Fibroblast of villous mesenchyme (primary cell): ENCODE measurements at places on chromosomes 11 and 22. TPM values are rescaled to one million over a fixed set of nuclear protein-coding genes. Genes with fewer than 3 reads are reported as not detected.

DNA sequence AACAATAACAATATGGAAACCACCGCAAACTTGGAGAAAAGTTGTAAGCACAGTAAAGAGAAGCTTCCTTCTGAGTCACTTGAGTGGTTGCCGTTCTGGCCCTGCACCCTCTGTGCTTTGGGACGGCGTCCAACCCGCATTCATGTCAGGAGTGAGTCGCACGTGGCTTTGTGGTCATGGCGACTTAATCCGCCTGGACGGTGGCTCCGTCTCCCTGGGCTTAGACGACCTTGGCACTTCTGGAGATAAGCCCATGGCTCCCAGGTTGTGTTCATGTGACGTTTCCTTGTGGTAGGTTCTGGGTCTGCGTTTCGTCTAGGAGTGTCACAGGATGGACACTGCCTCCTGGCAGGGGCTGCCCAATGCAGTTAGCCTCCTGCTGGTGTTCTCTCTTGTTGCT, 40.5 kb downstream of the TPCN2 start:
- DNase-seq: peak; percentile 77

DNA sequence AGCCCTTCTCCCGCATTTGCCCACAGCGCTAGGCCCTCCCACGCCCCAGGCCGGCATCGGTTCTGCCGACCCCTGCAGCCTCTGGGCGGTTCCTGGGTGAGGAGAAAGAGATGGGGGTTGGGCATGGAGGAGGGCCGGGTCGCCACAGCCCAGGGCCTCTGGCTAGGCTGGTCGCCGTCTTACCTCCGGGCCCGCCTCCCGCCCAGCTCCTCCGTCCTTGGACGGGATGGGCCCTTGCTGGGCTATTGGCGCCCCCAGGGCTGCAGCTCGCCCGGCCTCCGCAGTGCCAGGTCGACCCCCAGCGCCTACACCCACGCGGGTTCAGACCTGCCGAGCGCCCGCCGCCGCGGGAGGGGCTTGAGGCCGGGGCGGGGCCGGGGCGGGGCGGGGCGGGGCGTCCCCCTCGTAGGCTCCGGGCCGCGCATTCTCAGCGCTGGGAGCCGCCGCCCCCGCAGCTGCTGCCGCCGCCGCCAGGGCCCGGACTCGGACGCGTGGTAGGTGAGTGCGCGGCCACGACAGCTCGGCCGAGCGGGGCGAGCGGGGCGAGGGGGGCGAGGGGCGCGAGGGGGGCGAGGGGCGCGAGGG, at the start of gene CD151:
Gene CD151 (plus strand): TSS at position 424 of the 585 bp plus-strand sequence. CDS start 3,118 bp downstream, outside the sequence.
- DNase-seq: peak; percentile 53

Gene APOL4
- total RNA-seq: not detected in 2 replicates

Gene MISFA
- total RNA-seq: under 0.01 and 0.32 TPM in 2 replicates

Gene HBE1
- total RNA-seq: 0.97 and 1.7 TPM in 2 replicates

DNA sequence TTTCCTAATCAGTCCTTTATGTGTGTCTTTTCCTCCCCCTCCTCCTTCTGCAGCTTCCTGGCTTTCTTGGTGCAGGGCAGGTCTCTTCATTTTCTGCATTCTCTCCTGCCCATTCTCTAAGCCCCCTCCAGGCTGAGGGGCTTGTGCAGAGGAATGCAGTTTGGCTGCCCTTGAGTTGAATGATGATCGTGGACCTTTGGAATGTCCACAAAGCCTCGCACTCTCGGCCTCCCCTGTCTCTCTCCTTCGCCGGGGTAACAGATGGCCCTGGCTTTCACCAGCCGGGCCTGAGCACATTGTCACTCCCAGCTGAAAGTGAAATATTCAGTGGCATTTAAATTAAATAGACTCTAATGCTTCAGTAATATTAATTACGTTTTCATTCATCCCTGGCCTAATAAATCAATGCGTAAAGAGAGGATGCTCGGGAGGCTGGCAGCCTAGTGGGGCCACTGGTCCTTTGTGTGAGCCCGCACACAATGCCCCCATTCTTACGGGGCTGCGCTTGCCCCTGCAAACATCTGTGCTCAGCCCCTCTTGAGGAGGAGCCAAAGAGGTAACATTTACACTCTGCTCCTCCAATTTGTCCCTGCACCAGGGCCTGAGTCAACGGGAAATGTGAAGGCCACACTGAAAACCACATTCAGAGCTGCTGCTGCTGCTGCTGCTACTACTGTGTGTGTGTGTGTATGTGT, 64.9 kb upstream of the PAX6 start:
- no peak for DNase-seq

DNA sequence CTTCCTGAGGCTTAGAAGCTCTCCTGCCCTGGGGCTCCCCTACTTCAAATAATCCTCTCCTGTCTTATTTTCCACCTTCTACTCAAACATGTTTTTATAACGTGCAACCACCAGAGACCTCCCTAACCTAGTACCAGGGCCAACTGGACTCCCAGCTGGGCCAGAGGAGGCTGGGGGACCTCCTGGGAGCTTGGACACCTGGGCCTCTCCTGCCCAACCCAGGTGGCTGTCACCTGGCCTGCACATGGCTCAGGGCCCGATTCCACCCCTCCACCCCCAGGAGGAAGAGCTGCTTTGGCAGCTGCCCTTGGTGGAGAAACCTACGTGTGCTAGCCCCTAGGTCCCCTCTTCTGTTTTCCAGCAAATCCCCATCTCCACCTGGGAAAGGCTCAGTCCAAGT, 105.2 kb downstream of the ABTB2 start:
- DNase-seq: no peak

DNA sequence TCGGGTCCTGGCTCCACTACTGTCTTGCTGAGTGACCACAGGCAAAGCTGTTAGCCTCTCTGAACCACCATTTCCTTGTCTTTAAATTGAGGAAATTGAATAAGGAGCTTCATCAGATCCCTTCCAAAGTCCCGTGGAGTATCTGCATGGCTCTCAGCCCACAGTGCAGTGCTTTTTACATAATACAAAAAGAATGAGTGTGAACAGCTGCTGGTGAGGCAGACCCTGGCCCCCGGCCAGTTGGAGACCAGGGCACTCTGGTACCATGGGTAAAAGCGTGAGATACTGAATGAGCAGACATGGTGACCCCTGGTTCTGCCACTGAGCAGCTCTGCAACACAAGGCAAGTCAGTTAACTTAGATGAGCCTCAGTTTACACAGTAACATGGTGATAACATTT, 86.8 kb downstream of the GALNT18 start:
- DNase-seq: no peak

GRCh38 chr22:17867160-17867785, 93.0 kb upstream of the BID start:
- DNase-seq: peak; percentile 42

DNA sequence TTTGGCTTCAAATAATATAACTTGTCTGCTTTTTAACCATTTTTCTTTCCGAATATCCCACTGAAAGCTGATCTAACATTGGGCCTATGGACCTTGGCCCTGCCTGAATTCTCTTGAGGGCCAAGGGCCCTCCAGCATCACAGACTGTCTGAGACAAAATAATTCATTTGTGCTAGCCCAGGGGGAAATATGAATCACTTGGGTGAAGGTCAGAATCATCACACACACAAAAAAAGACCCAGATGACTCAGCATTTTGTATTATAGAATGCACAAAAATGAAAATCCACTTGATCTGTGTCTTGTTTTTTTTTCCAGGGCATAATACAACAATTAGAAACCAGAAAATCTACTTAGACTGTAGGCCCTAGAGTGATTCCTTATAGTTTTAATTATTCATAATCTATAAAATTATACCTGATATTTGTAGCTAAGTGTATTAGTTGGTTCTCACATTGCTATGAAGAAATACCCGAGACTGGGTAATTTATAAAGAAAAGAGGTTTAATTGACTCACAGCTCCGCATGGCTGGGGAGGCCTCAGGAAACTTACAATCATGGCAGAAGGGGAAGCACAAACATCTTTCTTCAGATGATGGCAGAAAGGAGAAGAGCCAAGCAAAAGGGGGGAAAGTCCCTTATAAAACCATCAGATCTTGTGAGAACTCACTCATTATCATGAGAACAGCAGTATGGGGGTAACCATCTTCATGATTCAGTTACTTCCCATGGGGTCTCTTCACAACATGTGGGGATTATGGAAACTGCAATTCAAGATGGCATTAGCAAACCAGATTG, 15.6 kb upstream of the RDX start:
- DNase-seq: peak; percentile 58

- DNase-seq: no peak
Observed at GRCh38 chr22:20405931-20406685, 12.2 kb downstream of the ZNF74 start.

Gene MLC1
- total RNA-seq: under 0.01 TPM in 2 replicates

Gene TRIM29
- 0.86 and 1.3 TPM in 2 replicates for total RNA-seq

DNA sequence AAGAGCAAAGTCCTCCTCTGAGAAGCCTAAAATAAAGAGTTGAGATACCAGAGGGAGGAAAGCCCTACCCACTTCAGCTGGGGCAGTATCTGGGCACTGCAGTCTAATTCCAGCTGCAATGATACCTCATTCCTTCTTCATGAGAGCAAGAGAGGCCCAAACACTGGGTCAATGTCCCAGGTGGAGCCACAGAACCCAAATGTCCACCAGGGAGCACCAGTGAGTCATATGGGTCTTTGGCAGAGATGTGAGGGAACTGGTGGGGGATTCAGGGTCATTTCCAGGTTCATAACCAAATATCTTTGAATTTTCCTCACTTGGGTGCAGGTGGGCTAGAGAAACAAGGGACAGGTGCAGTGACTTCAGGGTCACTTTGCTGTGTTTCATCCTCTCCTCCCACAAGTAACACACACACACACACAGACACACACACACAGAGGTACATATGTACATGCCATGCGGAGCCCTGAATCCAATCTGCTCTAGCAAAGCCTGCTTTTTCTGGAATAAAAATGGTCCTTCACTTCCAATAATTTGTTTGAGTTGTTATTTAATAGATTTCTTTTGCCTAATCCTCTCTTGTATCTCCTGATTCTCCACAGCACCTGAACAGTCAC, 585.4 kb downstream of the SOX6 start:
- DNase-seq: peak; percentile 38
